ENCODE measurements at places on chromosomes 3 and 15.
A peak's percentile ranks its signal among the peaks of the same experiment; 100 is the strongest.

GRCh38 chr3:32239307-32240158 lies 1.1 kb downstream of the CMTM8 start:
- DNase-seq: no peak

GRCh38 chr15:38377636-38378035 lies 76.3 kb upstream of the FAM98B start:
- DNase-seq: peak; percentile 84

- peak; percentile 24 for DNase-seq
These were observed 58.6 kb upstream of the SLITRK3 start for GRCh38 chr3:165254812-165255211.

DNA sequence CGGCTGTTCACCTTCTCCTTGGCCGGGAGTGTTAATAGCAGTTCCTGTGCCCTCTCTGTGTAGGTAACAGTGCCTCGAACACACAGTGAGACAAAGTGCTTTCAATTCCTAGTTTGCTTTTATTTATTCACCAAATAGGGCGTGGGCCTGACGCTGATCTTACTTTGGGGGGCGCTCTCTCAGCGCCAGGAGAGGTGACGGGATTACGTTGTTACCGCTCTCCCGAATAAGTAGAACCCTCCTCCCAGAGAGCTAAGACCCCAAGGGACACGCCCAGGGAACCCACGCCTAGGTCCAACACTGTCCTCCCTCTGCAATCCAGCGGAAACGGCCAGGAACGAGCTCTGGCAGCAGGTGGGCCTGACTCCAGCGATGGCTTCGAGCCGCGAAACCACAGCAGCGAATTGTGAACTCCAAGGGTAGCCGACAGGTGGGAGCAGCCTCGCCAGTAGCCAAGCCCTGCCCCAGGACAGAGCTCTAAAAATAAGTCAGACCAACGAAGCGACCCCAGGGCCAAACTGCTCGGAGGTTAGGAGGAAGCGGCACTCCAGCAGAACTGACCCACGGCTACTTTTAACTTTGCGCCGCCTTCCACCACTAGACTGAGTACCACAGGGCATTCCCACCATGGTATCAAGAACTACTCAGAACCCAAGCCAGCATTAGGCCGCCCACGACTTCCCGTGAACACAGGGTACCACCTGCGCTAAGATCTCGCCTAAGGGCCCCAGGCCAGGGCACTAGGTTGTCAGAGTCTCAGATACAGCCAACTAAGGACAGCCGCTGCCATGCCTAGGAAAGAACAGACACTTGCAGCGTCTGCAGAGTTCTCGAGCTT lies 1.6 kb upstream of the SIN3A start:
- DNase-seq: peak; percentile 57

DNA sequence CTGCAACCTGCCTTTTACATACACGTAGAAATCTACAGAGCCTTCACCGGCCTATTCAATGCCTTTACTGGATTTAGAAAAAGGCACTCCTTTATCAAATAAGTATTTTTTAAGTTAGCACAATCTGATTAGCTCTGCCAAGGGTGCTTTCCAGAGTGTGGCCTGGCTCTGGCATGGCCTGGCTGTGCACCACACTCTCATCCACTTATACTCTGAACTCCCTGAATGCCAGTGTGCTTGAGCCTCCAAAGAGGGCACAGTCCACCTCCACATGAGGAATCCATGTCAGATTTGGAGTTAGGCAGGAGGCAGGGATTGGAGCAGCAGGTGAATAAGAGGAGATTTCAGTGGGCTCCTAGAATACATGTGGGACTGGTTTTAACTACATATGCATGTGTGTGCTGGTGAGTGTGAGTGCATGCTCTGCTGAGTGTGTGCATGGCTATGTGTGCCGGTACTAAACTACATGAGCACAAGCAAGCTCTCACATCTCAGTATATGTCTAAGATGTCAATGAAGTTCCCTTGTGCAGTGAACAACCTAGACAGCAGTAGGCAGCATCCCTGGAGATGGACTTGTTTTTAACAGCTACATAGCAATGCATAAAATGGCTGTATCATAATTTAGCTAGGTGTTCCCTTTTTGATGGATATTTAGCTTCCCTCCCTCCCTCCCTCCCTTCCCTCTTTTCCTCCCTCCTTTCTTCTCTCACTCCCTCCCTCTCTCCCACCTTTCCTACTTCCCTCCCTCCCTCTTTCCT lies 17.8 kb upstream of the ZFAND6 start:
- no peak for DNase-seq

DNA sequence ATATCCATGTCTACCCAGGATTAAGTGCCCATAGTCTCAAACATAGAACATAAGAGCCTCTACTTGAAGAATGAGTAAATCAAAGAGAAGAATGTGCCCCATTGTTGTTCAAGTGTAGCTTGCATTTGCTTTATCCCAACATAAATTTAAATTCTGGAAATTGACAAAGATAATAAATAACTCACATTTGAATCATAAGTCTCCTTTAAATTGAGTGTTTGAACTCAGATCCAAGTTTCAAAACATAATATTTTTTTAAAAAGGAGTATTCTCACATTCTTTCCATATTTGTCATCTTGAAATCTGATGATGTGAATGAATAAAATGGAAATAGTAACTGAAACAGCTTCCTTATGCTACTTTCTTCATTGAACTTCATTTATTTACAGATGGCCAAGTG lies 135.2 kb downstream of the MECOM start:
- peak; percentile 32 for DNase-seq

DNA sequence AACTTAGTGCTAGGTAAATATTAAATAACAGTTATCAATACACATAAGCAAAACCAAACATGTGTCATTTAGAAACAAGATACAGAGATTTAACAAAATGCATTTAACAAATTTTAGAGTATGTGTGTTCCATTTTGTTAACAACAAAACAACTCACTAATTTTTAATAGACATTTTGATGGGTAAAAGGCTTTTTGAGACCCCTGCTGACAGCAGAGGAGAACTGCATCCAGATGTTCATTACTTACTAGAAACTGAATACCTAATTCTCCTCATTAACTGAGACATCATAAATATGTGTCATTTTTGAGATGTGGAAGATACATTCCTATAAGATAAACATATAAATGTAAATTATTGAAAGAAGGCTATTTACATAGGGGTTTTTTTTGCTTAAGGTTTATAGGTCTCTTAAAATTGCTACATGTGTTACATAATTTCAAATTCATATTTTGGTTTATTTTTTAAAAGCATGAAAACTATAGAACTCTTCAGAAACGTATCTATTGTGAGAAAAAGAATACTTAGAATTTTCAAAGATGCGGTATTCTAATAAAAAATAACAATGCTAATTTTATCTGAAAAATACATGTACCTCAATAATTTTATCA lies 1009.8 kb downstream of the TUSC7 start:
- no peak for DNase-seq

DNA sequence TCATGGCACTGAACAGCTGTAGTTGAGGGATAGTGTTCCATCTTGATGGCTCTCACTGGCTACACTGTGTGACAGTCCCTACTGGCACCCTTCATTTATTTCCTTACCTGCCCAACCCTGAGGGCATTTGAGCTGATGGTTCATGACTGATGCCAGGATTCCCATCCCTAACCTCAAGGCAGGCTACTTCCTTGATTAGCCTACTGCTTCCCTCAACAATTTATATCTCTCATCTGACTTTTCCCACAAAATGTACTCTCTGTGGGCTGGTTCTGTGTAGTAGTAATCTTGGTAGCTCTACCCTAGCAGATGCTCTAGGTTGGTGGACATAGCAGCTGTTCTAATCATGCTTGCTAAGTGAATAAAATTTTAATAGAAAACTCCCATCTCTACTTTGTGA lies 106.0 kb downstream of the THRB start:
- no peak for DNase-seq

DNA sequence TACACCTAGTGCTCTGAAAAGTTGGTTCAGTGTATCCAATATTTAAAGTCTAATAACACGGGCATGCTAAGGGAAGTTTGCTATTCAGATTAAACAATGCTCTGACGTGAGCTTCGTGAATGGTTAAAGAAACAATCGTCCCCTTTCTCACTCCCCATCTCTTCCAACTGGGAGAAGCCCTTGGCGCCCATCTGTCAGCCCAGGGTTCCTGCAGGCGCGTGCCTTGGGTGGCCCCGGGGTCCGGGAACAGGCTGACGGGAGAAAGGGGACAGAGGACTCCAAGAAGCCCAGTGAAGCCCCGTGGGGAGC lies 413 bp downstream of the SEC22C start:
- no peak for DNase-seq

DNA sequence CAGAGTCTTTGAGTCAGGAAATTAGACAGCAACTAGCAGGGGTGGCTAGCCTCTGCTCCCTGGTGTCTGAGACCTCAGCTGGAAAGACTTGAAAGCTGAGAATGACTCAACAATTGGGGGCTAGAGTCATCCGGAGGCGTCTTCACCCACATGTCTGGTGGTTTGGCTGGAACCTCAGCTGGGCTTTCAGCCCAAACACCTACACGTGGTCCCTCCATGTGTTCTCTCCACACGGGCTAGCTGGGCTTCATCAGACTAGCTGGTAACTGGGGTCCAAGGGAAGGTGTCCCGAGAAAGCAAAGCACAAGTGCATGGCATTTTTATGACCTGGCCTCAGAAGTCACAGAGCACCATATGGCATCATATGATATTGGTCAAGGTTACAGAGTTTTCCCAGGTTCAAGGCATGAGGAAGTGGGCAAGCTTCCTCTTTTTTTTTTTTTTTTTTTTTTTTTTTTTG lies 19.9 kb upstream of the ABHD2 start:
- DNase-seq: no peak

- DNase-seq: no peak
These were observed 23.2 kb downstream of the CHRNA3 start for GRCh38 chr15:78597583-78597982.

DNA sequence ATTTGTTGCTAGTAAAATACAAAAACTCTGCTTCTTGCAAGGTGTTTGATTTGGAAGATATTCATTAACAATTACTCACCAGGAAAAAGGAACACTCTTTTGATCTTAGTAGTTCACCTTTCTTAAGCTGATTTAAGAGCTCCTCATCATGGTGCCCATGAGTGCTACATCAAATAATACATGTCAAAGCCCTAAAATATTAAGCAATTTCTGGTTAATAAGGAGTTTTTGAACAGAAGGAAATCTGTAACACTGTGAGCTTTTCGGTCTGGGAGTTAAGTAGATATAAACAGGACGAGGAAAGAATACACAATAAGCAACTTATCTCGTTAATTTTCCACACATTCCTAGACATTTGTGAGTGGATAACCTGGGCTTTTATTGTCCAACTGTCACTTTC lies 83.9 kb upstream of the DCBLD2 start:
- DNase-seq: peak; percentile 42

GRCh38 chr3:107813026-107813425 lies 277.8 kb downstream of the CD47 start:
- no peak for DNase-seq

- DNase-seq: no peak
These were observed 160.8 kb upstream of the TLE3 start for GRCh38 chr15:70258369-70259027.

- DNase-seq: peak; percentile 70
These were observed 254.4 kb upstream of the ZPLD1 start for GRCh38 chr3:102180280-102180931.

GRCh38 chr15:39396979-39397615 lies 183.8 kb upstream of the THBS1 start:
- DNase-seq: no peak

GRCh38 chr3:173410849-173411248 lies 13.3 kb downstream of the NLGN1 start:
- peak; percentile 78 for DNase-seq

- no peak for DNase-seq
These were observed 9.0 kb downstream of the SLC24A1 start for GRCh38 chr15:65630760-65631159.

DNA sequence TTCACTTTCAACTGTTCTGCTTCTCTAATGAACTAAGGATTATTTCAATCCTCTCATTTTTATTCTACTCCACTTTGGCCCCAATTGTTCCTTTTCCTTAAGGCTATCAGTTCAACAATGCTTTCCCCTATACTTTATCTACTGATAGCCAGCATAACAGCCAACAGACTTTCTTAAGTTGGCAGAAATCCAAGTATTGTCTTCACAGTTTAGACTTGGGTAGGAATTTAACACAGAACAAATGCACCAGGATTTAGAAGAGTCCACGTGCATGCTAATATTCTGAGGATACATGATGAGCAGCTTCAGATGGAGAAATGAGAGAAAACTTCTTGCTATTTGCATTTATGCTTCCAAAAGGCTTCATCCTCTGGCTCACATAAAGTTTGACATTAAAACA lies 54.8 kb downstream of the FBN1 start:
- DNase-seq: peak; percentile 44

DNA sequence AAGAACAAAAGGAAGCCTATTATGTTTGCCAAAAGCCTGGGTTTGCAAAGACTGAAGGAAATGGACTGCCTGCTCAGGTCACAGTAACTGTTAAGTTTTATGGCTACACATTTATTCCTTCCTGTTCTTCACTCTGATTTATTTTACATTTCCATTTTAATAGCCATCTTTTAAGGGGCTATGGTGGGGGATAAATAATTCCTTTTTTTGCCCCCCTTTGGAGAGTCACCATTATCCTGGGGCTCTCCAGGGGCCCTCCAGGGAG lies 53.5 kb upstream of the MYZAP start:
- no peak for DNase-seq

GRCh38 chr3:72914383-72914782 lies 26.5 kb downstream of the GXYLT2 start:
- DNase-seq: no peak

GRCh38 chr15:63712828-63713520 lies 115.8 kb downstream of the FBXL22 start:
- no peak for DNase-seq

DNA sequence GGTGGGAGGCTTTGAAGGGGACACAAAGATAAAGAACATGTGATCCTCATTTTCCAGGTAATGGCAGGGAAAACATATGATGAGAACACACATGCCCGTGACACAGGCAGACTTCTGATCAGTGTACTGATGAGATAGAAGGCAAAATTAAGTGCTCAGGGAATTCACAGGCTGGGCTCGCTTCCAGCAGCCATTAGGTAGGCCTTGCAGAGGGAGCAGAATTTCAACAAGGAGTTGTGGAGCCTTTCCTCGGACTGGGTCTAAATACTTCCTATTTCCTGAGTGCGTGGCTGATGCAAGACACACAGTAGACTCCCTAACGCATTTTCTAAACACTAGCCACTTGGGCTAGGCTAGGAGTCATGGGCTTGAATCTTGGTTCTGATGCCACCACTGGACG lies 74.0 kb upstream of the ETV5 start:
- no peak for DNase-seq

DNA sequence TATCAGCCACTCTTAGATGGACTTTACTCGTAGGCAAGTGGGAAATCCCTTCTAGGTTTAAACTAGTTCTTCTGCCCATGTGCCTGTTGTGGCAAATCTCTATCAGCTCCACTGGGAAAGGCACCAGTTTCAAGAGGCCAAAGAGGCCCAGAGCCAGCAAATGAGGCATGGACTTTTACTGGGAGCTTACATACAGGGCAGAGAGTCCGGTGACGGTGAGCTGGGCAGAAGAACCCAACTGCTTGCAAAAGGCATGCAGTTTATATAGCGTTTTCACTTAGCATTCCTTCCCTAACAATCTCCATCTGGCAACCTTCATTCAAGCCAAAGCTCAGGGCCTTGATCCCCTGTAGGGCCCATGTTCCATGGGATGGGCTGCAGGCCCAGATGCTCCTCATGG lies 93.0 kb upstream of the C3orf80 start:
- DNase-seq: no peak

- no peak for DNase-seq
These were observed 103.9 kb upstream of the UBP1 start for GRCh38 chr3:33544126-33544525.

All from lung (tissue), 17 donors.